ENCODE measurements at places on chromosomes 6 and 20.

GRCh38 chr6:170116636-170117035, 174.2 kb downstream of the DLL1 start:
- no peak for DNase-seq

DNA sequence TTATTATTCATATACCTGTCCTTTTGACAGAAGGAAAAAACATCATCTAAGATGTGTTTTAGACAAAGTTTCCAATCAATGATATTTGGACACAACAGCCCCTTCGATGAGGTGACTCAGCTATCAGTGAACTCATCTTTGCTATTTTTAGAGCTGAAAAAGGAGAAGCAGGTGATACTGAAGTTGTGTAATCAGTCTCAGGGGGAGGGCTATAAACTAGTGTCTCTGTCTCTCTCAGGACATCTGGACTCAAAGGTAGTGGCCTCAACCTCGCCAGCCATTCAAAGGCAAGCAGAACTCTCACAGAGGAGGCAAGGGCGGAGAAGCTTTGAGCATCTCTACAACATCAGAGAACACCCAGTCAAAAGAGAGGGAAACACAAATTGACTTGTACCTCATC, 135.4 kb downstream of the BFSP1 start:
- DNase-seq = no peak

GRCh38 chr20:9200620-9201019, 131.7 kb downstream of the PLCB4 start:
- no peak for DNase-seq

- no peak for DNase-seq
These were observed 103.5 kb downstream of the EDN3 start for GRCh38 chr20:59403962-59404314.

DNA sequence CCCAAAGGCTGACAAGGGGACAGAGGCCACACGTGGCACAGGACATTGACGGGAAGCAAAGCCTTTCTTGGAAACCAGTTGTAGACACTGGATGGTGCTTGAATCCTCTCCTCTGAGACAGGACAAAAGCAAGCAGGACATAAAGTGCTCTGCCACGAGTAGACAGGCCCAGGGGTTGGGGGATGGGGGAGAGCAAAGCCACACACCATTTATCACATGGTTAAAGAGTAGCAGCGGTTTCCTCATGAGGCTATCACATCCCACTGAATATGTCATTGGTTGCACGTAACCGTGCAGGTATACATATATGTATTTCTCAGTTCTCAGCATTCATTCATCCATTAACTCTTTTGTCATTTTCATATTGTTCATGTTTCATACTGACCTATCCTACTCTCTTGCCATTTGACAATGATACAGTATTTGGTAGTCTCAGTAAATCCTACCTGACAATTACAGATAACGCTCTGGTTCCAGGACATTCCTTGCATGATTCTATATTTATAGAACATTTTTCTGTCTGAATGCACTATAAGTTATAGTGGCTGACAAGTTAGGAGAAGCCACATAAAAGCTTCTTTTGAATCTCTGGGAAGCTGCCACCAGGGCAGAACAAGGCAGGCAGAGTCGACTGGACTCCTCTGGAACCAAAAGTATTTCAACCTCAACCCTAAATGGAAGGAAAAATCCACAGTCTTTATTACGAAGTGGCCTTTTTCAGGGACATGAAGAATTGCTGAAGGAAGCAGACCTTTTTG, 23.5 kb downstream of the METTL24 start:
- no peak for DNase-seq

DNA sequence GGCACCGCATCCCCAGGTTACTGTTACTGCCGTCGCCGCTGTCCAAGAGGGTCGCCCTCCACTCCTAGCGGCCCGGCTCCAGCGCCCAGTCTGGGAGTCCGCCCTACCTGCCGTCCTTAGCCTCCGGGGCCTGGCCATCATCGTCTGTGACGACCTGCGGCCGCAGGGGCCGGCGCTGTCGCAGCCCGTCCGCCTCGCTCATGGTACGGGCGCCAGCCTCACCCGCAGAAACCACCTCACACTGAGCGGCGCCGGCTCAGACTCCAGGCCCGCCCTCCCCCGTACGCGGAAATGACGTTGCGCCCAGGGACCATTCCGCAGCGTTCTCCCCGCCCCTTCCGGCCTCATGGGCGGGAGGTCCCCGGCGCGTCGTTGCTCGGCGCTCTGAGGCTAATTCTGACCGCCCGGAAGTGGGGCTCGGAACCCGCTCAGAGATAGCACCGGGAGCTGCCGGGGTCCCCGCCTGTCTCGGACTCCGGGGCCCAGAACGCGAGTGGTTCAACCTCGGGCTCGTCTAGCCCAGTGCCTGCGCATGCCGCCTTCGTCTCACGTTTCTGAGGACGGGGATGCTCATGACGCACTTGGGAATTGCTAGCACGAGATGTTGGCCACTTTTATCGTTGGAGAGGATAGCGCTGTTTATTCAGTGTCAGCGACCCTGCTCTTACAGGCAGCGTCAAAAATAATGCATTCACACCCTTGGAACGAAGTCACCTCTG, at the start of gene APMAP:
Gene APMAP, minus strand, starts transcription at position 265 of the 719 bp plus-strand sequence. Its CDS starts 63 bp downstream, at position 202.
- DNase-seq = peak; percentile 75

DNA sequence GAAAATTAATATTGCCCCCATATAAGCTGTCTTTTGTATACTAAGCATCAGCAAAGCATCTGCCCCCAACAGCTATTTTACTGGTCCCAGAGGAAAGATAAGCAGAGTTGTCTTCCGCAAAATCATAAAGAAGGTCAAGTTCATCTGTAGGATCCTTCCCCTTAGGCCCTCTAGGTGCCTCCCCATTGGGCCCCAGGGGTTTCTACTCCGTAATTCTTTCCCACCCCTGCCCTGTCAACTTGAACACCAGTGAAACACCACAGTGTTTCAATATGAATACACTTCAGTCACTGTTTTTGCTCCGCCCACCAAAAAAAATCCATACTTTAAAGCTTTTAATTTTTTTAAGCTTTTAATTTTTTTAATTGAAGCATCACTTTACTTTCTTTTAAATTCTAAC, 159.2 kb downstream of the ATXN1 start:
- no peak for DNase-seq

GRCh38 chr20:50680105-50680960, 11.0 kb downstream of the RIPOR3 start:
- no peak for DNase-seq

DNA sequence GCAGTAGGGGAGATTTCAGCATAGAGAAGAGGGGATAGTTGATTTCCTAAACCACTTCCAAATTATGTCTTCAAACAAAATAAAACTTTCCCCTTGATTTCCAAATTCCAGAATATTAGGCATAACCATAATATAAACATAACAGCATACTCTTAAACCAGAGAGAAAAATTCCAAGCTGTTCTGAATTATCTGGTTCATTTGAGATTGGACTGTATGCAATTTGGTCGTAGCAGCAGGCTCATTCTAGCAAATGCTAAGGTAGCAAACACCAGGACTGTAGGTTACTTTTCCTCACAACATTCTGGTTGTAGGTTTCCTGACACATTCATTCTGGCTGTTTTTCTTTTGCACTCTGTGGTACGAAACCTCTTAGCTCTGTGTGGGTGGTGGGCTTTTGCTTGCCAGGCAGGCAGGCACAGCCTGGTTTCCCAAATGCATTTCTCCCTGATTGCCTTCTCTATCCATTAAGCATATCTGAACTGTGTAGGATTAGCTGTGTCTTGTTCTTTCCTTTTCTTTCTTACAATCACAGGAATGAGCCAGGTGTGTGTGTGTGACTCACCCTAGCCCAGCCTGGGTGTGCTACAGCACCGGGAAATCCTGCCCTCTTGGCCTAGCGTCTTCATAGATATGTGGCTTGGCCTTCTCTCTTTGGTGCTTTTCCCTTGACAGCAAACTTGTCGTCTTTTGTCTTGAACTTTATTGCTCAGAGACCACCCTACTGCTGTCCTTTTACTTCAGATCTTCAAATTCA, 77.1 kb downstream of the JARID2 start:
- no peak for DNase-seq

DNA sequence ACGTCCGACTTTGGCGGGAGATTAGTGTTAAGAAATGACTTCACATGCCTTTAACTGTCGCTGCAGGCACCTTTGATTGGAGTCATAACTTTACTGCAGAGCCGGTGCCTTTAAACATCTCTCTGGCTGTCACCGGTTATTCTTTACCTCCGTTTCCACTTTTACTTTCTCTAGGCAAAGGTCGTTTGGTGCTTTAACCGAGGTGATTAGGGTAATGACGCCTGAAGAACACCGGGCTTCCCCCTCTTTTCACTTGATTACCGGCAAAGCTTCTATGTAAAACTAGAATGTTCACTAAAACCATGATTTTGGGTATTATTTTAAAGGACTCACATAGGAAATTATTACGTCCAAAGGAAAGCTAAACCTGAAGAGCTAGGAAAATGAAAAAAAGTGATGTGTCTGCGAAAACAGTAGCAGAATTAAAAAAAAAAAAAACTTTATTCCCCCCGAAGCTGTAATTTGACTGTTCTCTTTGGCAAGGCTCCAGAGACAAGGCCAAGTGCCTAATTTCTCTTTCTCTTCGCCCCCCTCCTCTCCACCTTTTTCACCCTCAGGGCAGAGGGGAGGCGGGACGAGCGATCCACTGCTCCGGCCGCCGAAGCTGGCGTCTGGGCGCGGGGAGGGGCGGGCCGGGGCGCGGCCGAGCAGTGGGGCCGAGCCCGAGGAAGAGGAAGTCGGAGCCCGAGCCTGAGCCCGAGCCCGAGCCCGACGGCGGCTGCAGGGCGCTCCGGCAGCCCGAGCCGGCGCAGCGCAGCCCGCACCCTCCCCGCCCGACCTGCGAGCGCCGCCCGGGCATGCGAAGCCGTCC, at the start of gene PLEKHG1:
Gene PLEKHG1, plus strand, starts transcription at position 687 of the 811 bp plus-strand sequence. CDS start 133,797 bp downstream, outside the sequence.
- DNase-seq = no peak

GRCh38 chr20:49603209-49603627, 35.3 kb upstream of the PTGIS start:
- DNase-seq = peak; percentile 9

GRCh38 chr6:1378065-1379016, 11.0 kb upstream of the FOXF2 start:
- DNase-seq = no peak

- DNase-seq = peak; percentile 19
These were observed 595 bp downstream of the EYA2 start for GRCh38 chr20:46894971-46895905.

GRCh38 chr6:151721146-151721545, 86.3 kb upstream of the ESR1 start:
- no peak for DNase-seq

GRCh38 chr20:25015986-25016385, 23.4 kb upstream of the APMAP start:
- DNase-seq = no peak

- DNase-seq = no peak
These were observed 73.0 kb upstream of the BCLAF1 start for GRCh38 chr6:136362421-136363356.

- no peak for DNase-seq
These were observed 204.7 kb upstream of the ARG1 start for GRCh38 chr6:131368198-131368911.

GRCh38 chr6:132865364-132865763, 51.0 kb downstream of the RPS12 start:
- no peak for DNase-seq

DNA sequence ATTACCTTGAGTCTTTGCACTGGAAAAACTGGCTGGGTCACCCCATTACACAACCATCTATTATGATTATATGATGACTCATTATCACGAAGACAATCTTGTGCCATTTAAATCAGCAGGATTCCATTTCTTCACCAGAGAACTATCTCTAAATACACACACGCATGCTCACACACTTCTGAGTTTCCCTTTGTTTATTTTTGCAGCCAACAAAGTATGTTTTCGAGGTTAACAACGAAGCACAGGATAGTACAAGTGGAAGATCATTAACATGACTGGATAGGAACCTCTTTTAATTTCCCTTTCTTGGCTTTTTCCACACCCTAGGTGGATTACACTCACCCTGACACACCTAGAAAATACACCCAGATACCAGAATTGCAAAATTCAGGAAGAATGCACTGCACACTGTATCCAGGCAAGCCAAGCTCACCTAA, 18.9 kb downstream of the PERP start:
- no peak for DNase-seq

- DNase-seq = no peak
These were observed 184.0 kb downstream of the PRDM13 start for GRCh38 chr6:99790679-99791078.

- no peak for DNase-seq
These were observed 9.7 kb downstream of the PDE7B start for GRCh38 chr6:135861189-135861588.

- no peak for DNase-seq
These were observed 211.5 kb downstream of the TMEM200A start for GRCh38 chr6:130577178-130577919.

- no peak for DNase-seq
These were observed 6.6 kb downstream of the KIF25 start for GRCh38 chr6:168004023-168004422.

GRCh38 chr20:64254571-64255360, 782 bp upstream of the PCMTD2 start:
- no peak for DNase-seq

DNA sequence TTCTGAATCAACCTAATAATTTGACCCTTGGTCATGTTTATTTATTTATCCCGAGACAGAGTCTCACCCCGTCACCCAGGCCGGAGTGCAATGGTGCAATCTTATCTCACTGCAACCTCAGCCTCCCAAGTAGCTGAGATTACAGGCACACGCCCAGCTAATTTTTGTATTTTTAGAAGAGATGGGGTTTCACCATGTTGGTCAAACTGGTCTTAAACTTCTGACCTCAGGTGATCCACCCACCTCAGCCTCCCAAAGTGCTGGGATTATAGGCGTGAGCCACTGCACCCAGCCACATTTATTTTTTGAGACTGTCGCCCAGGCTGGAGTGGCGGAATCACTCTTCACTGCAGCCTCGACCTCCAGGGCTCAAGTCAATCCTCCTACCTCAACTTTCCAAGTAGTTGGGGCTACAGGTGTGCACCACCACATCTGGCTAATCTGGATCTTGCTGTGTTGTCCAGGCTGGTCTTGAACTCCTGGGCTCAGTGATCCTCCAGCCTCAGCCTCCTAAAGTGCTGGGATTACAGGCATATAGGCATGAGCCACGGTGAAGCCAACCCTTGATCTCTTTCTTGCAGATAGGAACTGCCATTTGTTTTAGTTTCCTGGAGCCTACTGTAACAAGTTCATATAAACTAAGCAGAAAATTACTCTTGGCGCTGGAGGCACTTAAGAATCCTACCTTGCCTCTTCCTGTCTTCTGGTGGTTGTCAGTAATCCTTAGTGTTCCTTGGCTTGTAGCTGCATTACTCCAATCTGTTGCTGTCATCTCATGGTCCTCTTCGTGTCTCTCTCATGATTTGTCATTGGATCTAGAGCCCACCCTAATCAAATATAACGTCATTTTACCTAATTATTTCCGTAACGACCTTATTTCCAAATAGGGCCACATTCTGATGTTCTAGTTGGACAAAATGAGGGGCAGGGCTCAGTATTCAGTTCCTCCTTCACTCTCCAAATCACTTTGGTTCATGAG, 2.3 kb downstream of the RPS18 start:
- DNase-seq = no peak

Measured in DMS 273 treated with DMSO at 0.1 percent for 48 hours (cell line).